ENCODE measurements at places on chromosomes 3 and 15.

- DNase-seq, result no peak
Observed at GRCh38 chr3:39272191-39272590, 7.6 kb downstream of the CX3CR1 start.

DNA sequence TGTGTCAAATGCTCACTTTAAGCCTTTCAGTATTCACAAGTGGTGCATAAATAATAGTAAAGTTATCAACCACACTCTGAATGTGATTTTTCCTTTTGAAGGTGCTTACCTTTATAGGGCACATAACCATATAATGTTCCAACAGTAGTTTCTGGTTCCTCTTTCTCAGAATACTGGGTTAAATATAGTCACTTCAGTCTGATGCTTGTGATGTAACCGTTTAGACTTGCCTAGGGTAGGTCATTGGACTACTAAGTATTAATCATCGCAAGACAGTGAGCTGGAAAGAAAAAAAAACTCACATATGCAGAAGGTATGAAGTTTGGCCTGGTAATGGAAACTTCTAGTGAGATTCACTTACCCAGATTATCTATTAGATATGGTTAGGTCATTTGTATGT, 1.9 kb downstream of the KBTBD8 start:
- no peak for DNase-seq

DNA sequence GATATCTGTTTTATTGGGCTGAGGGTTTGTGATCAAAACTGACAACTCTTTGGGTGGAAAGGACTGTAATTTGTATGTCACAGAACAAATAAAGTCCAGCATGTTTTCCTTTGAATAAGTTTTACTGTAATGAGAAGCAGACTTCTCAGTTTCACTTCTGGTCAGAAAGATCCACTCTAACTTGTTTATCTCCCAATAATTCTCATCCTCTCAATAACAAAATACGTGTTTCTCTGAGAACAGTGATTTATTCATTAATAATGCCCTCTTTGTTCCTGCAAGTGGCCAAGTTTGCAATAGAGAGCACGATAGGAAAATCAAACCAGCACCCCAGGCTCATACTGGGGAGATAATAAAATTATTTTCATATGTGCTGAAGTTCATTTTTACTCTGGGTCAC, 190.6 kb downstream of the CNTN3 start:
- no peak for DNase-seq

GRCh38 chr3:172179680-172180399, 140.5 kb downstream of the FNDC3B start:
- no peak for DNase-seq

Data from glomerular endothelial cell (primary cell).